CD4-positive, alpha-beta T cell treated with Interleukin-4 for 4 hours (primary cell): ENCODE measurements at places on chromosomes 6 and 20.

GRCh38 chr6:137282254-137282653 is 63.1 kb upstream of the IFNGR1 start:
- no peak for DNase-seq

GRCh38 chr6:3371222-3371949 is 85.5 kb downstream of the SLC22A23 start:
- peak; percentile 32 for DNase-seq

DNA sequence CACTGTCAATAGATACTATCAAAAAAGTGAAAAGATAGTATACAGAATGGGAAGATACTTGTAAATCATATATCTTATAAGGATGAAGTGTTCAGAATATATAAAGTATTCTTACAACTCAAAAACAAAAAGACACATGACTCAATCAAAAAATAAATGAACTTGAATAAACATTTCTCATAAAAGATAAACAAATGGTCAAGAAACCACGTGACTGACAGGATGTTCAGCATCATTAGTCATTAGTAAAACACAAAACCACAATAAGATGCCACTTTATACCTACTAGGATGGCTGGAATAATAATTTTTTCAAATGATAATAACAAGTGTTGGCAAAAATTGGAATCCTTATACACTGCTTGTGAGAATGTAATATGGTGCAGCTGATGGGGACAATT is 729.1 kb upstream of the HS3ST5 start:
- DNase-seq = no peak

- no peak for DNase-seq
These were observed 88.8 kb downstream of the SASH1 start for GRCh38 chr6:148431413-148431812.

GRCh38 chr6:96381246-96381645 is 140.4 kb upstream of the UFL1 start:
- DNase-seq = no peak

- no peak for DNase-seq
These were observed 37.2 kb downstream of the CST9L start for GRCh38 chr20:23530937-23531567.

GRCh38 chr6:97775012-97775411 is 492.0 kb upstream of the MMS22L start:
- no peak for DNase-seq

DNA sequence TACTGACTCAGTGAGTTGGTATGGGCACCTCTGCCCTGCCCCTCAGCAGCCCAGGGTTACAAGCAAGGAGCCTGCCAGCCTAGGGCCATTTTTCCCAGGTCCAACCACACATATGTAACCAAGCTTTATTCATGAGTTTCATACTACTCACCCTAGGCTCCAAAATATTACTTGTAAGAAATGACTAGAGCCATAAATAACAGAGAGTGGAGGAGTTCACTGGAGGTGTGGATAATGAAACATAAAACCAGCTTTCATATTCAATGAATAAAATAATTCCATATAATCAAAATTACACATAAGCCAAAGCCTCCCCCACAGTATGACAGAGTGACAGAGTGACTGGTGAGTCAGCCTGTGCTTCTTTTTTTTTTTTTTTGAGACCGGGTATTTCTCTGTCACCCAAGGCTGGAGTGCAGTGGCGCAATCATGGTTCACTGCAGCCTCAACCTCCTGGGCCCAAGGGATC is 229.8 kb upstream of the SASH1 start:
- no peak for DNase-seq

GRCh38 chr20:63941282-63942081 is 14.7 kb downstream of the UCKL1 start:
- peak; percentile 78 for DNase-seq

GRCh38 chr20:23918101-23918862 is 38.7 kb upstream of the CST5 start:
- no peak for DNase-seq

DNA sequence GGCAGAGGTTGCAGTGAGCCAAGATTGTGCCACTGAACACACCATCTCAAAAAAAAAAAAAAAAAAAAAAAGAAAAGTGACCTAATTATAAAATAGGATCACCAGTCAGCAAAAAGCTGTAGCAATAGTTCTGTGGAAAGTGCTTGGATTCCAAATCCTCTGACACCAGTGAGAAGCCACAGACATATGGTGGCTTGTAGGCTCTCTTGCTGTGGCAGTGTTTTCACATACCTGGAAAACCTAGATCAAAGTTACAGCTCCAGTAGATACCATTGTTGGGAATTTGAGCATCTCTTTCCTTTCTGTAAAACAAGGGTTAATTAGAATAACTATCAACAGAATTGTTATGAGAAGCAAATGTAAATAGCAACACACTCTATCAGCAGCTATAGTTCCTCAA is 4.1 kb downstream of the CCDC170 start:
- DNase-seq = no peak

DNA sequence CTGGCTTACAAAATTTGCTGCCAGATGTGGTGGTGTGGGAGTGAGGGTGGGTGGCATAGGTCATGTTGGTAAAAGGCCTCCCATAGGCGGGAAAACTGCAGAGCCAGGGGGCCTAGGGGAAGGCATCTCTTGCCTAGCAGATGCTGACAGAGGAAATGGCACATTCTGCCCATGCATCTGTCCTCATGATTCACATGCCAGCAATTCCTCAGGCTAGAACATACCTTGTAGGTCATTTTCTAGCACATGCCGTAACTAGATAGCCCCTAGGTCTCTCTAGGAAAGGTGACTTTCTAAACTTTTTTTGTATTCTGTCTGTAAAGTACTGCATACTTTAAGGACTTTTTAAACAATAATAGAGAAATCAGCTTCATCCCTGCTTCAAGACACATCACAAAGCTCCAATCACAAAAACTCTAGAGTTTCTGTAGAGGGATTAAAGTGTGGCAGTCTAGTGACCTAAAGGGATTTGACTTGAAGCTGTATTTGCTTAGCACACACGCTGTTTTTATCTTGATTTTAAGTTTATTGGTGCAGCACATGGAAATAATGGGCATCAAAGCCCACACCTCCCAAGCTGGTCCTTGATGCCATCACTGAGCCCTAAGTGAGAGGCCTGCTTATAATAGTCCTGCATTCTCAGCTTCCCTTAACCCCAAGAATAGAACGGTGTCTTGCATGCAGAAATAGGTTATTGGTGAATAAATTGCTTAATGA is 55.2 kb downstream of the ANKEF1 start:
- DNase-seq = no peak

GRCh38 chr6:125253881-125254280 is 47.9 kb downstream of the HDDC2 start:
- no peak for DNase-seq

DNA sequence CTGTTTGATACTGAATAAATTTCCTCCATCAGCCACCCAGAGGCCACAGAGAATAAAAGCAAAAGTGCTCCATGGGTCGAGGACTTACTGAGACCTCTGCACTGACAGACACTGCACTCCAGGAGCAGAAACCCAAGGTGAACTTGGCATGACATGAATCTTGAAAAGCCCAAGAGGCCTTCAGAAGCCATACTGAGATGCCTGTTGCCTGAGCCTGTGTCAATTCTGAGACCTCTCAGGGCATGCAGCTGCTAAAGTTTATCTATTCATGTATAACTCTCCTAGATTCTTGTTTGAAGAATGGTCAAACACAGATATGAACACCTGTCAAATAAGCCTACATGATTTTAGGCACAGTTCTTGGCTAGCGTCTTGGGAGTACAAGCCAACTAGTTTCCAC is 145.7 kb downstream of the KIF16B start:
- DNase-seq = no peak

- DNase-seq = no peak
These were observed 21.1 kb upstream of the TOP1 start for GRCh38 chr20:41007481-41007880.
